ENCODE measurements at places on chromosomes 3 and 15. TPM values are rescaled to one million over a fixed set of nuclear protein-coding genes. Genes with fewer than 3 reads are reported as not detected.

GRCh38 chr3:126913524-126913923 lies 69.4 kb upstream of the PLXNA1 start:
- no peak overlapping the region for H3K27ac ChIP-seq
- H3K27me3 ChIP-seq: no peaks in the 10 kb centered on the region
- H3K36me3 ChIP-seq: no peaks in the 10 kb centered on the region

SCN11A gene
- total RNA-seq: 0.81 TPM

STAC gene
- total RNA-seq: 9.6 TPM

GRCh38 chr3:4332111-4332510 lies 28.9 kb downstream of the SETMAR start:
- no peak overlapping the region for H3K4me3 ChIP-seq
- H3K36me3 ChIP-seq: peaks cover 3% of the 10 kb centered on the region
- no peak for DNase-seq
- no peak overlapping the region for H3K27ac ChIP-seq

GRCh38 chr3:48661501-48662144 lies 1.1 kb downstream of the CELSR3 start:
- no peaks in the 10 kb centered on the region for H3K27me3 ChIP-seq
- peak; percentile 90 for DNase-seq

DNA sequence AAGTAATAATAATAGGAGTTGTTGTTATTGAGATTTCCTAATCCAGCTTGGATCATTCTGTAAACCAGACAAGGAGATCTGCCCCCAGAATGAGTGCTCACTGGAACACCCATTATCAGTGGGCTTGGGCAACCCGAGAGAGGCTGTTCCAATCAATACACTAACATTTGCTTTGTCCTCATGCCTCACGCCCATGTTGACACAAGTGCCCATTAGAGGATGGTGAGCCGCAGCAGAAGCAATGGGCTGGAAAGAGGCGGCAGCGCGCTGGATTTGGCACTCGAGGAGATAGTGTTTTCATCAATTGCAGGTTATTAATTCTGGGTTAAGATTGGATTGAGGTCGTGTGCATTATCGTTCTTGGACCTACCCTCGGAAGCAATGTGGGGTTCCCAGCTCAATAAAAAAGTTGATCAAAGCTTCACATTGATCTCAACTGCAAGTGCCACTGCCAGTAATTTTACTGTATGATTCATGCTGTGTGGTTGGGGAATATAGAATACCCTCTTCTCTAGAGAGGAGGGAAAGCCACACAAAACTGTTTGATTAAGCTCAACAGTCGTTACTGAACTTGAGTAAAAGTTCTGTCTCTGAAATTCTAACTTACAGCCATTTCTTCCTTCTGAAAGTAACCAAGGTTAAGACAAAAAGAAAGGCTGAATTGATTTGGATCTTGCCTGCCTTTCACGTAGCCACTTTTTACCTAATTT lies 15.7 kb downstream of the LYZL4 start:
- H3K36me3 ChIP-seq: no peaks in the 10 kb centered on the region
- H3K27ac ChIP-seq: no peak overlapping the region
- no peaks in the 10 kb centered on the region for H3K4me1 ChIP-seq
- H3K4me3 ChIP-seq: no peak overlapping the region

GPR176 gene
- 20.6 TPM for total RNA-seq

ARMC8 gene
- total RNA-seq: 80.3 TPM

DNA sequence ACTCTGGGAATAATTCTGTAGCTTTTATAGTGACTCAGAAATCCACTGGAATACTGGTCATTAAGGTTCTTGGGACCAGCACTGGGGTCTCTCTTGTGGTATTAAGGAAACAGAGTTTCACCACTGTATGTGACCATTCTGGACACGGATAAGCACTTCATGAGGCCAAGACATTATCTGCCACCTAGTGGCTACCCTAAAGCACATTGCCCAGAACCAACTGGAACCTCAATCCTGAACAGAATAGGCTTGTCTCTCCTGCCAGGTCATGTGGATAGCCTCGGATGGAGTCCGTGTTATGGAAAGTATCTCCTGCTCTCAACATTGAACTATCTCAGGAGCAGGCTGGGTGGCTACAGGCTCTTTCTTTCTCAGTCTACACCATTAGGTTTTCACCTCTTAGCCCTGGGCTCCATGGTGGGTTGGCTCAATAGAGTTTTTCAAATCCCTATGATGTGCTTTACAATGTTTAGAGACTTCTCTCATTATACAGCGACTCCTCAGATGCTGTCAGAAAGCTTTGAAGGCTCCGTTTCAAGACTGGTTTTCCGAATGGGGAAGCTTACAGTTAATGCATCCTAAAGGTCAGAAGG lies 167.6 kb upstream of the ST8SIA2 start:
- H3K4me1 ChIP-seq: no peaks in the 10 kb centered on the region
- DNase-seq: peak; percentile 51
- no peak overlapping the region for H3K4me3 ChIP-seq
- H3K27me3 ChIP-seq: no peaks in the 10 kb centered on the region
- no peak overlapping the region for H3K27ac ChIP-seq

- H3K27ac ChIP-seq: no peak overlapping the region
- no peak for DNase-seq
- H3K36me3 ChIP-seq: no peaks in the 10 kb centered on the region
- no peaks in the 10 kb centered on the region for H3K27me3 ChIP-seq
Observed at GRCh38 chr3:164641071-164641470, 437.2 kb downstream of the SI start.

GRCh38 chr3:195849322-195850074 lies 37.8 kb upstream of the MUC4 start:
- no peaks in the 10 kb centered on the region for H3K27me3 ChIP-seq
- no peak for DNase-seq
- no peaks in the 10 kb centered on the region for H3K36me3 ChIP-seq
- H3K27ac ChIP-seq: no peak overlapping the region
- no peaks in the 10 kb centered on the region for H3K4me1 ChIP-seq
- no peak overlapping the region for H3K4me3 ChIP-seq

OSTN gene
- total RNA-seq: 1.2 TPM

RPP25 gene
- total RNA-seq: 7.2 TPM

THAP10 gene
- 8.0 TPM for total RNA-seq

STXBP5L gene
- 2.3 TPM for total RNA-seq

GRCh38 chr3:35201211-35201610 lies 438.1 kb upstream of the ARPP21 start:
- H3K27me3 ChIP-seq: no peaks in the 10 kb centered on the region
- no peak overlapping the region for H3K4me3 ChIP-seq
- DNase-seq: no peak
- H3K27ac ChIP-seq: no peak overlapping the region
